ENCODE measurements at places on chromosomes 3 and 15. TPM values are rescaled to one million over a fixed set of nuclear protein-coding genes. Genes with fewer than 3 reads are reported as not detected.

Gene DAZL
- not detected for total RNA-seq

Gene DOCK3
- total RNA-seq, result 3.4 TPM

Gene GATA2
- total RNA-seq, result not detected

Gene NUP210
- 186 TPM for total RNA-seq

Gene HDC
- not detected for total RNA-seq

Gene SRGAP3
- 2.8 TPM for total RNA-seq

Gene FGF7
- not detected for total RNA-seq

Gene MED12L
- 3.2 TPM for total RNA-seq

Gene PML
- total RNA-seq, result 104 TPM

Gene SLC22A14
- not detected for total RNA-seq

Gene ATG7
- 38.2 TPM for total RNA-seq

Gene NFKBIZ
- total RNA-seq, result 65.1 TPM

Gene CCDC13
- total RNA-seq, result 0.41 TPM

Gene ALDH1L1
- total RNA-seq, result not detected

Gene TBC1D21
- total RNA-seq, result not detected

Gene PARP3
- 19.0 TPM for total RNA-seq

Gene BTLA
- 17.1 TPM for total RNA-seq

Gene MEGF11
- total RNA-seq, result not detected

Gene VWA5B2
- not detected for total RNA-seq

Gene CD276
- total RNA-seq, result 3.7 TPM

Gene HTR3E
- not detected for total RNA-seq

Gene ZNF662
- total RNA-seq, result not detected

Gene OR5H6
- not detected for total RNA-seq

Gene ENTPD3
- total RNA-seq, result not detected

Gene NLGN1
- total RNA-seq, result not detected

Gene ZBTB20
- total RNA-seq, result 5.6 TPM

Gene UBA7
- total RNA-seq, result 149 TPM

Gene HCLS1
- 312 TPM for total RNA-seq

Gene RASL12
- not detected for total RNA-seq

Gene TNNC1
- total RNA-seq, result 2.6 TPM

Gene MFAP1
- total RNA-seq, result 46.5 TPM

Gene HDDC3
- total RNA-seq, result 39.3 TPM

Gene REC114
- not detected for total RNA-seq

Gene SST
- total RNA-seq, result not detected

Gene GCNT3
- total RNA-seq, result not detected

Gene SUSD5
- total RNA-seq, result not detected

Gene KNL1
- total RNA-seq, result 52.1 TPM

Gene ABHD2
- 53.3 TPM for total RNA-seq

Gene ANKRD63
- total RNA-seq, result not detected

Gene KBTBD13
- total RNA-seq, result not detected

Gene C2CD4A
- 0.07 TPM for total RNA-seq

Gene LYZL4
- not detected for total RNA-seq

Gene CLDN18
- not detected for total RNA-seq

Gene SLC25A38
- total RNA-seq, result 36.2 TPM

Gene GPR176
- total RNA-seq, result not detected

Gene ASB14
- not detected for total RNA-seq

Gene PDCD6IP
- total RNA-seq, result 208 TPM

Gene PTH1R
- not detected for total RNA-seq

Gene CPNE4
- total RNA-seq, result not detected

Gene PRR20G
- not detected for total RNA-seq

Gene CCR1
- 35.3 TPM for total RNA-seq

Gene FMN1
- total RNA-seq, result not detected

Gene BLM
- 83.4 TPM for total RNA-seq

Gene CHRNA5
- 6.8 TPM for total RNA-seq

Gene SLC12A8
- total RNA-seq, result 4.3 TPM

Measured in activated CD8-positive, alpha-beta memory T cell treated with anti-CD3 and anti-CD28 coated beads, Interleukin-2, amount 10 ng/mL, durations not matched to agents 7 days and 5 days (primary cell).